Left lung (tissue), 14 donors: ENCODE measurements at places on chromosomes 3 and 15. TPM values are rescaled to one million over a fixed set of nuclear protein-coding genes. Genes with fewer than 3 reads are reported as not detected.

DNA sequence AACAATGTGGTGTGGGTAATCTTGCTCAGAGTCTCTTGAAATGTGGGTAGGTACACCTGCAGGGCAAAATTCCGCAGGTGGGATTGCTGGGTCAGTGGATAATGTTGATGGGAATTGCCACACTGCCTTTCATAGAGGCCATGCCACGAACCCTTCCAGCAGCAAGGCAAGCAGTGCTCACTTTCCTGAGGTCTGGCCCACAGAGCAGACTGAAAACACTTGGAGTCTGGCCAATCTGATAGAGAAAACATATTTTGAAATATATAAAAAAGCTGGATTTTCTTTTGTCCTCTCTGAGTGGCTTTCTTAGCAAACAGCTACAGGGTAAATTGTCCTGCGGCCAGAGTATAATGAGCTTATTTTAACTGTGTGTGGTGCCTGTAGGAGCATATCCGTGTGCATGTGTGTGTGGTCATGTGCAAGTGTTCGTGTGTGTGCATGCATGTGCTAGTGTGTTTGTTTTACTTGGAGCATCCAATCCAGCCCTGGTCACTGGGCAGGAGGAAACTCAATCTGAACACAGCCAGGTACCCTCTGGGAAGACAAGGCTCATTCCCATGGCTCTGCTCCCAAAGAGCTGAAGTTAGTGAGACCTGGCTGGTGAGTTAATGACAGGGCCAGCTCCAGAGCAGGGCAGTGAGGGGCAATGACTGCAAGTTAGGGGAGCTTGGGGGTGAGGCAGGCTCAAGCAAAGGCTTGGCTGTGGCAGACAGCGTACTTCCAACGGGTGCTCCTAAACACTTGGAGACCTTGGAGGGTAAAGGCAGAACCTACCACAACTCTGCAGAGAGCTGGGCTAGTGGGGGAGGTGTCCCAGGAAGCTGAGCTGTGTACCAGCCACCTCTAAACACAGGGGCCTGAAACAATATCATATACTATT, 91.3 kb downstream of the PLXNA1 start:
- DNase-seq = peak; percentile 41
- no peak overlapping the region for H3K4me3 ChIP-seq
- no peaks in the 10 kb centered on the region for H3K4me1 ChIP-seq
- H3K27me3 ChIP-seq = no peaks in the 10 kb centered on the region
- no peaks in the 10 kb centered on the region for H3K36me3 ChIP-seq

GRCh38 chr3:142268426-142268825, 43.0 kb upstream of the GK5 start:
- no peak for DNase-seq
- no peaks in the 10 kb centered on the region for H3K27me3 ChIP-seq
- H3K4me3 ChIP-seq = no peak overlapping the region
- no peaks in the 10 kb centered on the region for H3K36me3 ChIP-seq

DNA sequence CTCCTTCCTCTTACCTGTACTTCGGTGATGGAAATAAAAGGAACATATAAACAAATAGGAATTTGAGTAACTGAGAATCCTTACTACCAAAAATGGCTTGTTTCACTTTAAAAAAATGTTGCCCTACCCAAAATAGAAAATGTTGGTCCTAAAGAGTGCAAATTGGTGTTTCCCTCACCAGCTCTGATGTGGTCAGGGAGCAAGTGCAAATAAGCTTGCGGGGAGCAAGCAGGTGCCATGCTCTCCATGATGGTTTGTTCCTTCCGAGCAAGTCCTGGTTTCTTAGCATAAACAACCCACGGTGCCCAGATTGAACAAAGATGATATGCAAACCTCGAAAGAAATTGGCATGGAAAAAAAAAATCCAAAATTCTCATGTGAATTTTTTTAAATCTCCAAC, 68.8 kb downstream of the PGPEP1L start:
- peaks cover 5% of the 10 kb centered on the region for H3K4me1 ChIP-seq
- H3K27me3 ChIP-seq = no peaks in the 10 kb centered on the region
- DNase-seq = no peak
- no peak overlapping the region for H3K27ac ChIP-seq
- H3K4me3 ChIP-seq = no peak overlapping the region

DNA sequence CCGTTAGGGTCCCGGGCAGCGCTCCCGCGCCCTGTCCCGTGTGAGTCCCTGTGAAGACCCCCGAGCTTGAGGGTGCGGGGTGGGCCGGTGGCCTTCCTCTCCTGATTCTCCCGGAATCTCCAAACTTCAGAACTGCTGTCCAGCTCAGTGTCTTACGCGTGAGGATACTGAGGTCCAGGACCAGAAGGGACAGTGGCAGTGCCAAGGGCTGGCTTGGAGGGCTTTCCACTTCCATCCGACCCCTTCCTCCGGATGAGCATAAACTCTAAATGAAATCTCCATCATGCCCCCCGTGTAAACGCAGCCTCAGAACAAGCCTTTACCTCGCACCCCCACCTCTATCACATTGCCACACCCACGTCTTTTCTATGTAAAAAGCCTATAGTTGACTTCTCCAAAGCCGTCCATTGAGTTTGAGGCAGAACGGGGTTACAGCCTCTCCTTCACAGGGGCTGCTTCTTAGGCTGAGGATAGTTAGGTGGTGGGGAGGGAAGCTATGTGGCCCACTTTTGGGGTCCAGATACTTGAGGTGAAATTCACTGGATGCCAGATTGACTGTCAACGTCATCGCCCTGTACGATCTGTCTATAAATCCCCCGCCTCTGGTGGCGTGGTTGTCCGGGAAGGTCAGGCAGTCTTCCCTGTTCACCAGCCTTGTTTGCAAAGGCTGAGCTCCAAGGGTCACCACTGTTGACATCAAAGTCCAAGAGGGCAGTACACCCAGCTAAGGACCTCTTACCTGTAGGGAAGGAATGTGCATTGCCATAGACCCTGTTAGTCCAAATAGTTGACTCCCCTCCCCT, 1.1 kb downstream of the EDEM1 start:
- peak overlapping the region; percentile 97 for H3K4me3 ChIP-seq
- H3K36me3 ChIP-seq = no peaks in the 10 kb centered on the region
- no peak for DNase-seq
- H3K4me1 ChIP-seq = peaks cover 18% of the 10 kb centered on the region

CACNA1D gene
- 57.4 TPM for polyA plus RNA-seq

EDEM1 gene
- 24.1 TPM for polyA plus RNA-seq

A4GNT gene
- 0.36 TPM for polyA plus RNA-seq

GOLGA6L7 gene
- polyA plus RNA-seq = 0.97 TPM

GRAMD1C gene
- 4.2 TPM for polyA plus RNA-seq
